ENCODE measurements at places on chromosomes 16 and 17. TPM values are rescaled to one million over a fixed set of nuclear protein-coding genes. Genes with fewer than 3 reads are reported as not detected.

The PLXDC1 gene
- total RNA-seq = not detected

DNA sequence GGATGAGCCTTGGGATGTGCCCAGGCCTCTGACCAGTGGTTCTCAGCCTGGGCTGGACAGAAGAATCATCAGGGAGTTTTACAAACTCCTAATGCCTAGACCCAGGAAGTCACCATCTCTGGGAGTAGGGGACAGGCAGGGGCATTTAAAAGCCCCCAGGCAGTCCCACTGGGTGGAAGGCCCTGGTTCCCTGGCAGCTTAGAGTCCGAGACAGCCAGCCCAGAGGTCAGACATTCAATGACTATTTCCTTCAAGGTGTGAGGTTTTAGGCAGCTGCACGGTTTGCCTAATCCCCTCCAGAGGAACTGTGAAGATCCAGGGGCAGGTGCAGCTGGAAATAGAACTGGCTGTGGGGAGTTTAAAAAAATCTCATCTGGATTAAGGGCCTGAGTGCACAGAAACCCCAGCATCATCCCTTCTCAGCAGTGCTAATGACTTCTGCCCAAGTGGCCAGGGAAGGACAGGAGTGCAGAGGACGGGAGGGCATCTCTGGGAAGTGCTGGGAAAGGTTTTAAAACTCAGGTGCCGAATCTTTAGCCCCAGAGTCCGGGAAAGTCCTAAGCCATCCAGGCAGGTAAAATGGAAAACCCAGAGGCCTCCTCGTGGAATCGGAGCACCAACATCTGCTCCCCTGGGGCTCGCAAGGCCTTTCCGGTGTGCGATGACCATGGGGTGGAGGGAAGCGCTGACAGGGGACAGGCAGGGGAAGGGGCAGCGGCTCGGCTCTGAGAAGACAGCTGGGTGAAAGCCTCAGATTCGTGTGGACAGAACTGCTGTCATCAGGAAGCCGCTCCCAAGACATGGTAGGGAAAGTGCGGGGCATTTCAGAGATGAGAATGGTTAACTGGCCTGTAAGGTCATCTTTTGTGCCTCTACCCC is 1.5 kb upstream of the LGALS3BP start:
- DNase-seq = no peak

The KREMEN2 gene
- total RNA-seq = 11.0 TPM

The CES3 gene
- 0.68 TPM for total RNA-seq

The MMP25 gene
- 0.87 TPM for total RNA-seq

DNA sequence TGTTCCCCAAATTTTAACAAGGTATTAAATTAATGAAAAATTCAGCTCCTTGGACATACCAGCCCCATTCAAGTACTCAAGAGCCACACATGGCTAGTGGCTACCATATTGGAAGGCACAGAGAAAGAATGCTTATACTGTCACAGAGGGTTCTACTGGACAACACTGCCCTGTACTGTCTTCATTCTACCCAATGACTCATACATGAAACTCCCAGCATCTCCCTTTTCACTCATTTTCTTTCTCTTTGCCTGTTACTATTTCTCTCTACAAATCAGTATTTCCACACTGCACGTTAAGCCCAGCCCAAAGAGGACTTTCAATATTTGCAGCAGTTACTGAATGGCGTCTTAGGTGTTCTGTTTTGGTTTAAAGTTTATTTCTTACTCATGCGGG is 72.1 kb upstream of the RCVRN start:
- DNase-seq = no peak

GRCh38 chr17:9313346-9313745 is 262.3 kb downstream of the STX8 start:
- no peak for DNase-seq

- no peak for DNase-seq
Observed at GRCh38 chr17:67051155-67051538, 6.8 kb downstream of the CACNG1 start.

- no peak for DNase-seq
Observed at GRCh38 chr16:16189842-16190241, 33.5 kb downstream of the ABCC6 start.

- no peak for DNase-seq
Observed at GRCh38 chr16:2243781-2244180, 7.5 kb downstream of the DNASE1L2 start.

GRCh38 chr17:79870540-79870939 is 31.3 kb upstream of the CBX4 start:
- DNase-seq = no peak

- DNase-seq = no peak
Observed at GRCh38 chr16:70662991-70663523, 16.7 kb downstream of the IL34 start.

The SLFN14 gene
- not detected for total RNA-seq

GRCh38 chr16:56295059-56295665 is 103.9 kb downstream of the GNAO1 start:
- no peak for DNase-seq

DNA sequence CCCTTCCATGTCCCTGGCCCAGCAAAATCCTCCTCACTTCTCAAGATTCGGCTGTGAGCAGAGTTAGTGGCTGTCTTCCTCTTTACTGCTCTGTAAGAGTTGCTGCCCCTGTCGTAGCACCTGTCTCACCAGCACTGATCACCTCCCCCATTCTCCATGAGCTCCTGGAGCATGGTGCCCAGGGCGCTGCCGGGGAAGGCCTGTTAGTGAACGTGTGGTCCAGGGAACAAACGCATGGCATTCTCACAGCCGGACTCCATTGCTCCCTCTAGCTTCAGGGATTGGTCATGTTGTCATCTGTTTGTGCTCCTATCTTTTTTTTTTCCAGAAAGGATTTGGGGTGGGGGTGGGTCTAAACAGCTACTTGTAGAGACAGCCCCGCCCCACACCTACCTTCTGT is 141.2 kb downstream of the CMIP start:
- peak; percentile 30 for DNase-seq

The ZKSCAN2 gene
- 2.6 TPM for total RNA-seq
